ENCODE measurements at places on chromosomes 11 and 22.

DNA sequence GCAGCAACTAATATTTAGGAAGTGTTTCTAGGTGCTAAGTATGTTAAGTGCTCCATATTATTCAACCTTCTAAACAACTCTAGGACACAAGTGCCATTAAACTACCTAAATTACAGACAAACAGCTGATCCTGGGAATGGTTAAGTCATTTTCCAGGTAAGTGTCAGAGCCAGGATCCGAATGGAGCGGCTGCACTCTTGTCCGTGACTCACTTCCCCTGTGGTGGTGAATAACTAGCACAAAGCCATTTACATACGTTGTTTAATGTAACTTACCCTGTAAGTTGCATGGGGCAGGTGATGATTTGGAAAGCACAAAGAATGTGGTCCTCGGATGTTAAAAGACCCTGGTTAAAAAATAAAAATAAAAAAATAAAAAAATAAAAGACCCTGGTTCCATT is 8.8 kb upstream of the PRG2 start:
- DNase-seq: no peak

- DNase-seq: peak; percentile 83
Measured at GRCh38 chr11:72975778-72976521, 161.7 kb downstream of the ATG16L2 start.

DNA sequence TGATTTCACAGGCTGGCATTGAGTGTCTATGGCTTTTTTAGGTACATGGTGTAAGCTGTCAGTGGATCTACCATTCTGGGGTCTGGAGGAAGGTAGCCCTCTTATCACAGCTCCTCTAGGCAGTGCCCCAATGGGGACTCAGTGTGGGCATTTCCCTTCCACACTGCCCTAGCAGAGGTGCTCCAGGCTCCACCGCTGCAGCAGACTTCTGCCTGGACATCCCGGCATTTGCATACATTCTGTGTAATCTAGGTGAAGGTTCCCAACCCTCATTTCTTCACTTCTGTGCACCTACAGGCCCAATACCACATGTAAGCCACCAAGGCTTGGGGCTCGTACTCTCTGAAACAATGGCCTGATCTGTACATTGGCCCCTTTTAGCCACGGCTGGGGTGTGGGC is 78.3 kb downstream of the RNF169 start:
- no peak for DNase-seq

- DNase-seq: no peak
Measured at GRCh38 chr11:60367009-60367408, 11.3 kb upstream of the MS4A7 start.

- peak; percentile 31 for DNase-seq
Measured at GRCh38 chr11:36500315-36500721, 9.8 kb downstream of the TRAF6 start.

GRCh38 chr11:115168229-115168671 is 336.0 kb downstream of the CADM1 start:
- no peak for DNase-seq

Measured in AG09319 (cell line).